Smooth muscle cell of the pulmonary artery (primary cell): ENCODE measurements at places on chromosomes 16 and 17. TPM values are rescaled to one million over a fixed set of nuclear protein-coding genes. Genes with fewer than 3 reads are reported as not detected.

PIPOX gene
- 1.2 and 1.4 TPM in 2 replicates for total RNA-seq

HSD17B1 gene
- total RNA-seq, result 2.0 and 5.7 TPM in 2 replicates

SMURF2 gene
- 114 and 158 TPM in 2 replicates for total RNA-seq

BRCA1 gene
- 9.0 and 10.1 TPM in 2 replicates for total RNA-seq

TTYH2 gene
- total RNA-seq, result 1.8 TPM in 2 replicates

GGT6 gene
- total RNA-seq, result not detected in 2 replicates

CEP295NL gene
- total RNA-seq, result 2.2 and 3.1 TPM in 2 replicates

ZPBP2 gene
- total RNA-seq, result not detected in 2 replicates

ACD gene
- 11.0 and 13.1 TPM in 2 replicates for total RNA-seq

SLC52A1 gene
- total RNA-seq, result 0.07 and 0.13 TPM in 2 replicates

C1QL1 gene
- total RNA-seq, result 0.33 and 0.46 TPM in 2 replicates

TRIM37 gene
- total RNA-seq, result 41.4 and 59.8 TPM in 2 replicates

NPIPA7 gene
- 0.78 and 3.9 TPM in 2 replicates for total RNA-seq

CTRB1 gene
- not detected in 2 replicates for total RNA-seq

NLRC3 gene
- total RNA-seq, result under 0.01 and 0.07 TPM in 2 replicates

TMEM88 gene
- 0.13 and 0.20 TPM in 2 replicates for total RNA-seq

RPL27 gene
- total RNA-seq, result 364 and 471 TPM in 2 replicates

NTN1 gene
- 0.26 and 1.3 TPM in 2 replicates for total RNA-seq

UNC119 gene
- total RNA-seq, result 35.9 and 41.8 TPM in 2 replicates

HSF4 gene
- 12.1 and 23.0 TPM in 2 replicates for total RNA-seq

ACSM3 gene
- 0.65 and 0.69 TPM in 2 replicates for total RNA-seq
